Ascending aorta (tissue), 2 donors: ENCODE measurements at places on chromosomes 1 and 21. TPM values are rescaled to one million over a fixed set of nuclear protein-coding genes. Genes with fewer than 3 reads are reported as not detected.

Gene PLPPR4
- total RNA-seq: 7.2 TPM

Gene CHI3L1
- total RNA-seq: 73.8 TPM

Gene OR2G6
- total RNA-seq: not detected

- no peak for DNase-seq
Measured at GRCh38 chr1:30715216-30715615, 8.2 kb downstream of the MATN1 start.

- no peak for DNase-seq
Measured at GRCh38 chr1:246306415-246307037, 200.6 kb downstream of the SMYD3 start.

- no peak for DNase-seq
Measured at GRCh38 chr1:194903524-194903923, 1704.7 kb downstream of the KCNT2 start.

GRCh38 chr1:92583821-92584760, 97.4 kb upstream of the GFI1 start:
- no peak for DNase-seq

- no peak for DNase-seq
Measured at GRCh38 chr1:230916587-230917283, 48.4 kb upstream of the C1orf198 start.

DNA sequence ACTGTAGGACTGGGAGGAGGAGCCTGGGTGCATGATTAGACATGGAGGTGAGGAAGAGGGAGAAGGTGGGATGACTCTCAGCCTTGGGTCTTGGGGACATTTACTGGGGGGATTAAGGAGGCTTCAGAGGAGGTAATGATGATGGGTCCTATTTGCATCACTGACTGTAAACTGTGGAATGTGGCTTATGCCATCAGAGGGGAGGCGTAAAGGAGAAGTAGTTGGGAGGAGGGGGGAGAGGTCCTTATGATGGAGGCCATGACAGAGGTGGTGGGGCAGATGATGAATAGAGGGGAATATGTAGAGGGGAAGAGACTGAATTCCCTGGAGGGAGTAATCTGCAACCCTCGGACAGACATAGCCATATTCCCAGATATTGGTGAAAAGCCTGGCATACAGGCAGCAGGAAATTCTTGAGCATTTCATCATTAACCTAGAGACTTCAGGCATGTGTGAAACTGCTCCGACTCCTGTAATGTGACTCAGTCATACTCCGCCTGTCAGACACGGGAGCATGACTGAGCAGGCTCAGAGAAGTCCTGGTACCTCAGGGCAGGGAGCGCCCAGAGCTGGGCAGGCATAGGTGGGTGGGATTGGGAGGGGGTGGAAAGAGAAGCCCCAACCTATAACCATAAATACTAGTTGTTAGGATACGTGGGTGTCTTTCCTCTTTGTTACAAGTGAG, 8.0 kb upstream of the LCE5A start:
- no peak for DNase-seq

DNA sequence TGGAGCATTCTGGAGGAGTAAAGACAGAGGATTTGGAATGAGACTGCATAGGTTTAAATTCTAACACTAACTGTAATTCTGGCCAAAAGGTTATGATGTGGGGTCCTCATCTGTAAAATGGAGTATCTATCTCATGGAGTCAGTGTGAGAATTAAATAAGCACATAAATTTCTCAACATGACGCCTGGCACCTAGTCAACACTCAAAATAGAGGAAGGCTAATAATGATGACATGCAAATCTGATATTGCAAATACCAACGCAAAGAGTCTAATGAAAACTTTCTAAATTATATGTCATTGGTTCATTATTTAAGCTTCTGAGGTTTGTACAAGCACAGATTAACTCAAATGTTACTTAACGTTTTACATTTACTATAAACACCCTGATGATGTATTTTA, 29.6 kb downstream of the APP start:
- no peak for DNase-seq

GRCh38 chr1:230264342-230264741, 161.8 kb downstream of the PGBD5 start:
- peak; percentile 44 for DNase-seq

- no peak for DNase-seq
Measured at GRCh38 chr1:82867781-82868180, 1067.0 kb downstream of the ADGRL2 start.

DNA sequence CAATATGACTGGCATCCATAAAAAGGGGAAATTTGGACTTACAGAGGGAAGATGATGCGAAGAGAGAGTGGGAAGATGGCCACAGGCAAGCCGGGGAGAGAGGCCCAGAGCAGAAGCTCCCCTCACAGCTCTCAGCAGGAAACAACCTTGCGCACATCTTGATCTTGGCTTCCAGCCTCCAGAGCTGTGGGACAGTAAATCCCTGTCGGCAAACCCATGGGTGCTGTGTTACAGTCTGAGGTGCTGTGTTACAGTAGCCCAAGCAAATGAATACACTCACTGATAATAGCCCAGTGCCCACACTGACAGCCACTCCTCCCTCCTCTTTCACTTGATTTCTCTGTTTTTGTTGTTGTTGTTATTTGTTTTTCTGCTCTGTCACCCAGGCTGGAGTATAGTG, 22.4 kb downstream of the CDCA8 start:
- DNase-seq: no peak

GRCh38 chr1:55194851-55195250, 20.3 kb downstream of the USP24 start:
- DNase-seq: no peak
